ENCODE measurements at places on chromosomes 13 and 19.

DNA sequence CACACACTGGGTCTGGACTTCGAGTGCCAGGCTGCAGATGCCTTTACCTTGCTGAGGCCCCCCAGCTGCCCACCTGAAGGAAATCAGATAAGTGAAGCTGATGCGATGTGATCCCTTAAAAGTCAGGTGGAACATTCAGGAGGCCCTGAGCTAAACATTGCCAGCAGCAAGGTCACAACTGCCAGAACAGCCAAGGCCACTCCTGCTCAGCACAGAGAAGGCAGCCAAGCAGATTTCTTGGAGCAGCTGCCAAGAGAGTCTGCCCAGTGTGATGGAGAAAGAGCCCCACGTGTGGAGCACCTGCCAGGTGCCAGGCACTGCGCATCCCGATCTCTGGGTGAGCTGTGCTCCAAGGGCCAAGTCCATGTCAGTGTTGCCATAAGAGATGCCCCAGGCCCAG, 20.6 kb upstream of the UQCRFS1 start:
- no peak for DNase-seq

DNA sequence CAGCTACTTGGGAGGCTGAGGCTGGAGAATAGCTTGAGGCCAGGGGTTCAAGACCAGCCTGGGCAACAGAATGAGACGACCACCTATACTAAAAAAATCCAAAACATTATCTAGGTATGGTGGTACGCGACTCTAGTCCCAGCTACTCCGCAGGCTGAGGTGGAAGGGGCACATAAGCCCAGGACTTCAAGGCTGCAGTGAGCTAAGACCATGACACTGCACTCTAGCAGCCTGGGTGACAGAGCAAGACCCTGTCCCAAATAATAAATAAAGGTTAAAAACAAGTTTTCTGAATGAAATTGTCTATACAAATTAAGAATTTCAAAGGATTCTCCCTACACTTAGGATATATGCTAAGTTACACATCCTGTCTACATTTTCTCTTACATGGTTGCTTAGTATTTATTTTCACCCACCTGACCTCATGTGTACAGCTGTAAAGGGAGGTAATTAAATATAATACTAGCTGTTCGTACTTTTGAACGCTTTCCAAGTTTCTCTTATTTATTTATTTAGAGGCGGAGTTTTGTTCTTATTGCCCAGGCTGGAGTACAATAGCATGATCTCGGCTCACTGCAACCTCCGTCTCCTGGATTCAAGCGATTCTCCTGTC, 1.6 kb downstream of the SLC25A30 start:
- DNase-seq: no peak

DNA sequence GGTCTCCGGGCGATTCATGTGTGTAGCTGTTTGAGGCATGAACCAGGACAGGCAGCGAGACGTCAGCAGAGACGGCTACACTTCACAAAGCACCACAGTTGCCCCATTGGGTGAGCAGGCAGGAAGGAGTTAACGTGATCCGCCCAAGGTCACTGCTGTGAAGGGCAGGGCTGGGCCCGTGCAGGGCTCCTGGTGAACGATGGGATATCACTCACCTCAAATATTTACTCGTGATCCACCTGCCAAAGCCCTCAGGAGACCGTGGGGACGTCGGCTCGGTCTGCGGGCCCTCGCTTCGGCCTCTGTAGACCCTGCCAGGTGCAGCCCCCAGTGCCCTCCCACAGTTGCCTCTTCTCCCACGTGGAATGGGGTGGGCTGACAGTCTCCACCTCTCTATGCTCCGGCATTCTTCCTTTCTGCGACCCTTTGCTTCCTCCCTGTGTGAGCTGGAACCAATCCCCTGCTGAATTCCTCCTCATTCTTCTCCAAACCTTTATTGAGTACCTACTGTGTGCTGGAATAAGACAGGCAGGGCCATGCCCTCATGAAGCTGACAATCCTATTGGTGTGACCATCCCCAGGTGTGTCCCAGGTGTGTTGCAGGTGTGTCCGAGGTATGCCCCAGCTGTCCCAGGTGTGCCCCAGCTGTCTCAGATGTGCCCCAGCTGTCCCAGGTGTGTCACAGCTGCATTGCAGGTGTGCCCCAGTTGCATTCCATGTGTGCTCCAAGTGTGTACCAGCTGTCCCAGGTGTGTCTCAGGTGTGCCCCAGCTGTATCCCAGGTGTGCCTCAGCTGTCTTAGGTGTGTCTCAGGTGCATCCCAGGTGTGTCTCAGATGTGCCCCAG, 2.0 kb upstream of the GRK1 start:
- DNase-seq: no peak

DNA sequence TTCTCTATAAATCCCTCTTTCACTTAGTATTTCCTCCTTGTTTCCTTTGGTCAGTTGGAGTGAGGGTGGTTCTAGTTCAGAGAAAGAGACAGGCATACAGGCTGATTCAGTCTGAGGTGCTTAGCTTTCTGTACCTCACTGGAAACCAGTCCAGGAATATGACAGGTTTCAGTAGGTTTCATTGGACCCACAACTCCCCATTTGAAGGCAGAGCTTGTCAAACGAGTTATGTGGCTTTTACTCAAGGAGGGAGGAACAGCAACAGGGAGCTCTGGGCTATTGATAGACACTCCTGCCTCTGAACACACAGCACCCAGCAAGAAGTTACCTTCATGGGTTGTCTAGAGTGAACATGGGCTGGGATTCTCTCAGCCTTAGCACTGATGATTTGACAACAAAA, 14.5 kb downstream of the ACTN4 start:
- no peak for DNase-seq

DNA sequence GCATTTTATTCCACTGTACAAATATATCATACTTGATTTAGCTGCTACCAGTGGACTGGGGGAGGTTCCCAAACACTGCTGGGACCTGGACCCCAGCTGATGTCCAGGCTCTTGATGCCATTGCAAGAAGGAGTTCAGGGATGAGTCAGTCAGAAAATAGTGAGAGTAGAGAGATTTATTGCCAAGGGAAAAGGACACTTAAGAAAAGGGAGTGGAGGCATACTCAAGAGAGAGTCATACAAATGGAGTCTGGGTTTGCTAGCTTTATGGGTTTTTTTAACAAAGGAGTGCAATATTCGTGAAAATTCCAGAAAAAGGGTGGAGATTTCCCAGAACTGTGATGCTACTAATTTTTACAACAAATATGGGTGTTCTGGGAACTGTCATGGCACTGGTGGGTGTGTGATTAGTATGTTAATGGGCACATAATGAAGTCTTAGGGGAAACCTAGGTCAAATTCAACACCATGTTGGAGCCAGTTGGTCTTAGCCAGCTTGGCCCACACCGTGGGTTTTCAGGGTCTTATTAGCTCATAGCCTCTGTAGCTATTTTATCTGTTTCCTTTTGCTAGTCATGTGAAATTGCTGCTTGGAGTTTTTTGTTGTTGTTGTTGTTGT, 36.2 kb downstream of the GPC6 start:
- no peak for DNase-seq

DNA sequence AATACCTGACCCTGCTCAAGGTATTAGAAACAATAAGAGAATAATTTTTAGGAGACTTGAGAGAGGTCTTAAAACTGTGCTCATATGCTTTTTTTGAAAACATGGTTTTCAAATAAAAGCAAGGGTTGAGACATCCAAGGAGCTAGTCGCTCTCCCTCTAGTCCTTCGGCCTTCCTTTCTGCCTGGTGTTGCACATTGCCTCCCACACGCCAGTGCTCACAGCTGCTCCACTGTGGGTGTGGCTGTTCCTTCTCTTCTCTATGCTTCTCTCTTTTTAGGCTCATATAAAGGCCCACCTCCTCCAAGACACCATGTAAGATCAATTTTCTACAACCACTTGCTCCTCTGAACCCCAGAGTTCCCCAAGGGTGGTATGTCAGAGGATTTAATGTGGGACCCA, 352.6 kb downstream of the ENOX1 start:
- DNase-seq: no peak

GRCh38 chr13:33637978-33638743, 179.8 kb upstream of the RFC3 start:
- DNase-seq: no peak

Data from stimulated activated CD8-positive, alpha-beta memory T cell treated with anti-CD3 and anti-CD28 coated beads, Interleukin-2, amount 100 ng/mL, for 1 hour (primary cell).